ENCODE measurements at places on chromosomes 4 and X.

DNA sequence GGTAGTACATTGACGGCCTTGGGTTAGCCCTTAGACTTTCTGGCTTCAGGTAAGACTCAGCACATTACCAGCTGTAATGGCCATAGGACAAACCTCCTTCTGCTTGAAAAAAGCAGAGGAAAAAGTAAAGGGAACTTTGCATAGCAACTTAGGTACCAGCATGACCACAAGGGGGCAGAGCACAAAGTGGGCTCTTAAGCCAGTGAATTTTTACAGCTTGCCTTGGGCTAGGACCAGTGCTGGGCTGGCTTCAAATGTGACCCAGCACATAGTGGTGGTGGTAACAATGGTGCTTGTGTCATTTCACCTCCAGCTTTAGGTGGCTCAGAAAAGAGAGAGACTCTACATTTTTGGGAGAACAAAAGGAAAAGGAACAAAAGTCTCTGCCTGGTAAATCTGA lies 66.1 kb downstream of the KLHL4 start:
- no peak for DNase-seq

GRCh38 chr4:16969696-16970135 lies 71.3 kb upstream of the LDB2 start:
- DNase-seq: peak; percentile 22

GRCh38 chr4:12729384-12729783 lies 754.8 kb downstream of the RAB28 start:
- peak; percentile 17 for DNase-seq

DNA sequence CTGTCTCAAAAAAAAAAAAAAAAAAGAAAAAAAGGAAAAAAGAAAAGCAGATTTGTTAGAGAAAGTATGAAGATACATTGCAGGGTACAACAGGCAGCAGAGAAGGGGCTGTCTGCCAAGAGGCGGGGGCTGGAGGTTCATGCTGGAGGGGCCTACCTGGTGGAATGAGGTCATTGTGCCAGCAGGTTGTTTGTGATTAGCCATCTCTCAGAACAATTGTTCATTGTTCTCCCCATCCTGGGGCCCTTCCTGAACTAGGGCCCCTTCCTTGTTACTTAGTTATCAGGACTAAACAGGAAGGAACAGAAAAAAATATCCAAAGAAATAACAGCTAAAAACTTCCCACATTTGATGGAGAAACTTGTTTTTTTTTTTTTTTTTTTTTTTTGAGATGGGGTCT lies 14.0 kb upstream of the GPKOW start:
- no peak for DNase-seq

GRCh38 chr4:139530833-139531427 lies 25.1 kb downstream of the SETD7 start:
- peak; percentile 62 for DNase-seq

DNA sequence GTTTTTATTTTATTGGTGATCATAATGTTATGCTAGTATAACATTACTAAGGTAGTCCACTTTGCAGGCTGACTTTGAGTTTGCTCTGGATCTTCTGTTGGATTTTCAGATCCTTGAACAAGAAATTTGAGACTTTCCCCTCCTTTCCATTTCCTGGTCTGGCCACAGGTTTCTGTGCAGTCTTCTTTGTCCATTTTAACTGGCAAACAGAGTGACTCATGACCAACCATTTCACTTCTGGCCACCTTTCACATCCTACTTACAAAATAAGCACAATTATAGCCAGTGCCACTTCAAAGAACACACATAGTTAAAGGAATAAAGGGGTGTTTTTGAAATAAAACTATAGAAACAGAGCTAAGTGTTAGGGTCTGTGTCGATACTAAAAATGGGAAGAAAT lies 8.4 kb downstream of the ANK2 start:
- DNase-seq: peak; percentile 78

- DNase-seq: no peak
These were observed 666 bp downstream of the CCDC158 start for GRCh38 chr4:76420188-76420761.

DNA sequence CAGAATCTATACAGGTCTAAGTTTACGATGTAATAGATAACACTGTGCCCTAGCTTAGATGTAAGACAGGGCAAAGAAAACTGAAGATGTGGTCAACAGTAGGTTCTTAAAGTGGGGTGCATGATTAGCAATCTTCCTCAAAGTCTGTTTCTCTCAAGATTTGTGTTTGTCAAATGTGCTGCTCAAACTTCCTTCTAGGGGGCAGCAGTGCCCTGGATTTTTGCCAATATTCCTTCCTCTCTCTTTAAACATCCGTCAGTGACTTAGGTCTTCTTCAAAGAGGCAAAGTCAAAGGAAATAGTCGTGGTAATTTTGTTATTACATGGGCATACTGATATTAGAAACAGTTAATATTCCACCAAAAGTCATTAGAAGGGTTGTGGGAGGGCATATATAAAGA lies 4.2 kb upstream of the PDHA2 start:
- no peak for DNase-seq
